ENCODE measurements at places on chromosomes 4 and X. TPM values are rescaled to one million over a fixed set of nuclear protein-coding genes. Genes with fewer than 3 reads are reported as not detected.

DSPP gene
- total RNA-seq, result not detected

DNA sequence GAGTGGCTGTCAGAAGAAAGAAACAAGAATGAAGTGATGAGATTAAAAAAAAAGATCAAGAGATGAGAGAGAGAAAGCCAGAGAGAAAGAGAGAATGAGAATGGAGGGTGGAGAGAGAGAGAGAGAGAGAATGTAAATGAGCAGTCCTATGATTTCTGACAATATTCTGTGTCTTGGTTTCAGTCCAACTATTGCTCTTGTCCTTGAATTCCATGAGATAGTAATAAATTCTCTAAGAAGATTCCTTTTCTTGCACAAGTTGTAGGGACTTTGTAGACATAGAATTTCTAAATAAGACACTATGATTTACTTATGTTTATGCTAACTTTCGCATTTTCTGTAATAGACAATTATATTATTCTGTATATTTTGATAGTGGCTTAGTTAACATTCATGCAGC, 149.6 kb upstream of the CTSO start:
- no peak for ATAC-seq

GRCh38 chrX:107669261-107669660, 41.0 kb downstream of the PRPS1 start:
- no peak for ATAC-seq

DNA sequence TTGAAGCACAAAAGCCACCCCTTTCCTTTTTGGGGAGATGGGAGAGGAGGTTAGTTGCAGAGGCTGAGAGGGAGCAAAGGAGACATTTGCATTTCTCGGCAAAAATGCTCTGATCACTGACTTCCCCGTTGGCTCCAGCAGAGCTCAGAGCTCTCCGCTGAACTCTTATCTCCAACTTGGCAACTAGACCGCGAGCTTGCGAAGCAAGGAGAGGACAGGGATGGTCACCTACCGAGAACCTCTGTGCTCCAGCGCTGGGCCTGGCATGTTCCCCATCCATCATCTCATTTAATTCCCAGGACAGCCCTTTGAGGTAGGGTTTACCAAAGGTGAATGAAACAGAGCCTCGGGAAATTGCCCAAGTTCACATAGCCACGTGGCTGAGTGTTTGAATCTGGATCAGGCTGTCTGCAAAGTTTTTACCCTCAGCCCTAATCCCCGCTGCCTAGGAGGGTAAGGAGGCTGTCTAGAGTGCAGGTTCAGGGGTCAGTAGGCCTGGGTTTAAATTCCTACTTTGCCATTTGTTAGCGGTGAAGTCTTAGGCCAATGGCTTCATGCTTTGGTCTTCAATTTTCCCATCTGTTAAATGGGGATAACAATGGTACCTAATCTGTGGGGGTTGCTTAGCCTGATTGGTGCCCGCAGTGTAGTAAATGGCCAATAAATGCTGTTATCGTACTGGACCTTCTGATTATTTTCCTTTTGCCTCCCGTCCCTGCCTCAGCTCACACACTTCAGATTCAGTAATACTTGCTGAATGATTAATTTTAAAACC, 3.8 kb upstream of the CITED1 start:
- no peak for ATAC-seq

DNA sequence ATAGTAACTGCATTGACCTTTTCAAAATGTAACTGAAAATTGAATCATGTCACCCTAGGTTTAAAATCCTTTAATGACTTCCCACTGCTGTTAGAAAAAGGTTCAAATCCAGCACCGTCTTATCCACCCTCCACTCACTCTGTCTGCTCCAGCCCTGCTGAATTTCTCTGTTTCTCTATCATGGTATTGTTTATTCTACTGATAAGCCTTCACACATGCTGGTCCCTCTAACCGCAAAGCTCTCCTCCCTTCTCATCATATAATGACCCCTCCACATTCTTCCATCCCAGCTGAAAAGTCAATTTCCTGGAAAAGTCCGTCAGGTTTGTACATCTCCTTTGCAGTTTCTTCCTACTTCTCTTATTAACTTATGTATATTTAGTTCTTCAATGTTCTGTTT, 389.2 kb upstream of the F9 start:
- no peak for ATAC-seq

CENPVL1 gene
- total RNA-seq, result not detected

DNA sequence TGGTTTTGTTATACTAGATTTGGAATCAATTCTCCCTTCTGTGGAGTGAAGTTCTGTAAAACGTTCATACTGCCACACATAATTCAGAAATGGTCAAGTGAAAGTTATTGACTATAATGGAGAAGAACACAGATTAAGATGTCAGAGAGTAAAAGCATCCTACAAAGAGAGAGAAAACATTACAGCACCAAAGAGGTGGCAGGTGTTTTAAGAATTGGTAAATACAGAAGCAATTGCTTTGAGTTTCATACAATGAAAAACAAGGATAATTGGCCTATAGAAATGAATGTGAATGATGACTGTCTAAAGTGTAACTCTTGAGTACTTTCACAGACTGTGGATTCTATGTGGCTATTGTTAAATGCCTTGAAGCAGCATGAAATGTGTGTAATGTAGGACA, 435.6 kb upstream of the SMIM31 start:
- ATAC-seq, result no peak

DNA sequence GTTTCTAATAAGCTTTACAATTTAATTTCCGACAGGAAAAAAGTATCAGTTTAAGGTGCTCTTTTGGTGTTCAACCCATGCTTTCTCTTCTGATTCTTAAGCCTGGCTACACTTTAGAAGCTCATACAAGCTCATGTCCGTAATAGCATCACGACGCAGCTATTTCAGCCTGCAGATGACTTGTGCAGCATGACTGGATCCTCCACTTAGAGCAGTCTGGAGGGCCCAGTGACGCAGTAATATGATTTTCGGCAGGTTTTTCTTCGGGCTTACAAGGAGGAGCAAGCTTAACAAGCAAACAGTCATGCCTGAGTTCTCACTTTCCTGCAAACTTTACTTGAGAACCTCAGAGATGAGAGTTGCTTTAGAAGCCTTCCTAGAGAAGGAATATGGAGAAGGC, 85.3 kb upstream of the MAML3 start:
- ATAC-seq, result no peak

GRCh38 chr4:98470366-98470765, 188.0 kb downstream of the TSPAN5 start:
- no peak for ATAC-seq

- no peak for ATAC-seq
Measured at GRCh38 chr4:155974476-155974749, 20.7 kb upstream of the CTSO start.

CTAG1B gene
- not detected for total RNA-seq

DNA sequence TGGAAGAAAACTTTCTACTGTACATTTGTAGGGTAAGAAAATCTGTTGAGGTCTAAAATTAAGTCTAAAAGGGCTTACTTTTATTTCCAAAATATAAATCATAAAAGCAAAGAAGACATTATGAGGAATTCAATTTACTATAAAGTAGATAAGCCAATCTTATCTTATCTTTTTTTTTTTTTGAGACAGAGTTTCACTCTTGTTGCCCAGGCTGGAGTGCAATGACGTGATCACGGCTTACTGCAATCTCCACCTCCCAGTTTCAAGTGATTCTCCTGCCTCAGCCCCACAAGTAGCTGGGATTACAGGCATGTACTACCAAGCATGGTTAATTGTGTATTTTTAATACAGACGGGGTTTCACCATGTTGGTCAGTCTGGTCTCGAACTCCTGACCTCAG, 166.9 kb downstream of the NR3C2 start:
- ATAC-seq, result no peak

- no peak for ATAC-seq
Measured at GRCh38 chr4:184267206-184267608, 49.5 kb upstream of the ENPP6 start.

DNA sequence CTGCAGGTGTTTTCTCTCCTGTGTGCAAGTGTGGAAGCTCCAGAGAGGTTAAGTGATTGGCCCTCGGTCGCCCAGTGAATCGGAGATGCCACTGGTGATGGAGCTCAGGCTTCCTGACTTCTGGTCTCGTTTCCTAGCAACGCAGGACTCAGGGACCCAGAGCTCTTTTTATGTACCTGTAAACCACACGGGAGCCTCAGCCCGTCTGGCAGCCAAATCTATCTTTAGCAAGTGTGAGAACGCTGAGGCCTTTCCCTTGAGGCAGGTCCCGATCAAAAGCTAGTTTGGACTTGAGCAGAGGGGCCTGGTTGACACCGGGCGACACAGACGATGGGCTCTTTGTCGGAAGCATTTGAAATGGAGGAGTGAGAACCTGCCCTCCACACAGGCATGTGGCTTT, 116.8 kb downstream of the SORCS2 start:
- ATAC-seq, result no peak

CSN1S1 gene
- total RNA-seq, result not detected

DNA sequence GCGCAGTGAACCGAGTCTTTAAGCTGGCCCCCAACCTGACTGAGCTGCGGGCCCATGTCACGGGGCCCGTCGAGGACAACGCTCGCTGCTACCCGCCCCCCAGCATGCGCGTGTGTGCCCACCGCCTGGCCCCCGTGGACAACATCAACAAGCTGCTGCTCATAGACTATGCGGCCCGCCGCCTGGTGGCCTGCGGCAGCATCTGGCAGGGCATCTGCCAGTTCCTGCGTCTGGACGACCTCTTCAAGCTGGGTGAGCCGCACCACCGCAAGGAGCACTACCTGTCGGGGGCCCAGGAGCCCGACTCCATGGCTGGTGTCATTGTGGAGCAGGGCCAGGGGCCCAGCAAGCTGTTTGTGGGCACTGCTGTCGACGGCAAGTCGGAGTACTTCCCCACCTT, 2.2 kb downstream of the PLXNA3 start:
- ATAC-seq, result no peak

PLAC8 gene
- 2.0 TPM for total RNA-seq

DNA sequence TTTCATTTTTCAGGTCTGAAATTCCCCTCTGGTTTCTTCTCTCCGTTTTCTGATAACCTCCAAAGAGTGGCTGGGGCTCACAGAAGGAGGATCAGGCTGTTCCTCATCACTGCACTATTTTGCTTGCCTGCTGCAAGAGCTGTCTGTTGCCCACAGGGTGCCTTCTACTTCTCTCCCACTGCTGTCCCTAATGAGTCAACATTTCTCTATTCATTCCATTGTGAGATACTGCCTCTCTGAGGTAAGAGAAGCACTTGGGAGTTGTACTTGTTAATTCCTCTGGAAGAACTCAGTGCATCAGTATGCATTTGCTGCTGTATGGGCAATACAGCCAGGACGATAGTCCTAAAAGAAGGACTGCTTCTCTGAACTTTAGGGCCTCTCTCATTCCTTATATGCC, 34.8 kb downstream of the CT47B1 start:
- no peak for ATAC-seq

ZNF185 gene
- total RNA-seq, result 13.7 TPM

NHSL2 gene
- 15.9 TPM for total RNA-seq

- ATAC-seq, result peak; percentile 45
Measured at GRCh38 chrX:40082447-40083119, 15.2 kb downstream of the BCOR start.

MGARP gene
- total RNA-seq, result 0.94 TPM

- ATAC-seq, result no peak
Measured at GRCh38 chrX:22795671-22796070, 204.1 kb upstream of the DDX53 start.

CSAG3 gene
- not detected for total RNA-seq

RHOXF2 gene
- total RNA-seq, result not detected

DNA sequence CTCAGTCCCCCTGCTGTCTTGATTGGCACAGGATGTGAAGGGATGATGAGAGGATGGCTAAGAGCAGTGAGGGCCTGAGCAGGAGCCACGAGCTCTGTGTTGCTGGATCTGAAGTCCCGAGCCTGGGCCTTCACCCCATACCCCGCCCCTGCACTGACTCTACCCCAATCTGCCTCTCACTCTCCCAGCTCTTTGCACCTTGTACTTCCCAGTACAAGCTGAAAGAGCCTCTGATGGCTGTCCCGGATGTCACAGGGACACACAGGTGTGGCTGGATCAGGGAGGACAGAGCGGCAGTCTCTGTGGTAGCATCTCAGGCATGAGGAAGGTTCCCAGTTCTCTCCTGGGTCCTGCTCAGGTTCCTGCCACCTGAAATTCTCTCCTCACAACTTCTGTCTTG, 103.6 kb downstream of the CHIC2 start:
- ATAC-seq, result no peak

GRCh38 chr4:155943605-155944291, 9.9 kb downstream of the CTSO start:
- no peak for ATAC-seq

DNA sequence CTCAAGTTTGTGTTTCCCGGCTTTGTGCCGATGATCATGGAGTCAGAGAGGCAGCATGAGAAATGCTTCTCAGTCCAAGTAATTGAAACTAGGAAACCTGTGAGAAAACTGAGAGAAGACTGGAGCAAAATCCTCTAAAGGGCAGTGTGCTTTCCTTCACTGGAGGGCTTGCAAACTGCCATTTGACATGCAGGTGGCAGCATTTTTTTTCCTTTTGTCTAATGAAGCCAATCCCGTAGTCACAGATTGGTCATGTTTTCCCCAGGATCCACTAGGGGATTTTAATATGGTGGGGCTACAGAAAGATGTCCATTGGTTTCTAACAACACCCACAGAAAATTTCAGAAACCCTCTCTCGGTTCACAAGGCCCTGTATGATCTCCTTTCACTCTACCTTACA, 117.4 kb upstream of the NUDT10 start:
- ATAC-seq, result no peak

GRCh38 chr4:9845791-9846493, 64.5 kb downstream of the DRD5 start:
- no peak for ATAC-seq

DNA sequence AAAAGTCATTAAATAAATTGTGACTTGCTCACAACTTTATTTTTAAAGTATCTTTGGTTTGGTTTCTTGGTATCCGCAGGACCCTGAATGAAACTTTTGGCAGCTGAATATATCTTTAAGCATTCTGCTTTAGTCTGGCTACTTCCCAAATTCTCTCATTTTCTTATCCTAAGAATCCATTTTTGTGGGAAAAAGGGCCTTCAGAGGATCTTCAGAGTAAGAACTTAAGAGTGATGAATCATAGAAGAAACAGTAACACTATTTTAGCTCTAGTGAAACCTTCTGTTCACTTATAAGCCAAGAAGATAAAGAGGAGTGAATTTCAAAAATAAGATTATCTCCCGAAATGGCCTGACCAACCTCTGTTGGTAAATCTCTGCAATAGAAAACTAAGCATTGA, 540.6 kb upstream of the MAGEB18 start:
- ATAC-seq, result no peak

XIAP gene
- 41.9 TPM for total RNA-seq

VSIG4 gene
- 253 TPM for total RNA-seq

- no peak for ATAC-seq
Measured at GRCh38 chr4:4838051-4838935, 21.2 kb upstream of the MSX1 start.

DNA sequence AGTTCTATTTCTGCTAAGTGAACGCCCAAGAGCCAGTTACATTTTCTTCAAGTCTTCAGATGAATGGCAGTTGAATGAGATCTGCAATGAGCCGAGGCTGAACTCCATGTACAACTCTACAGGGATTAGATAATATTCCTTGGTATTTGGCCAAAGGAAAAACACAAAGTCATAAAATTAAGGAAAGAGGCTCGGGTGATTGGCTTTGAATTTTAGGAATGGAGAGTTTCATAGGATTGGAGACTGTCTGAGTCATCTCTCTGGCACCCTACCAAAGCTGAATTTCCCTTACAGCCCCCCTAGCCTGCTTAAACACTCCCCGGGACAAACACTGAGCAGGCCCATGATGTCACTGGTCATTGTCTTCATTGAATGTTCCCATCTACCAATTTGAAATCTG, 188.0 kb upstream of the C1QTNF7 start:
- ATAC-seq, result peak; percentile 46

VEGFC gene
- total RNA-seq, result 7.9 TPM

GRCh38 chr4:40340030-40340429, 4.9 kb downstream of the CHRNA9 start:
- ATAC-seq, result no peak

HTN3 gene
- not detected for total RNA-seq

All from gastroesophageal sphincter (tissue), 4 donors.